ENCODE measurements at places on chromosomes 2 and 18.

DNA sequence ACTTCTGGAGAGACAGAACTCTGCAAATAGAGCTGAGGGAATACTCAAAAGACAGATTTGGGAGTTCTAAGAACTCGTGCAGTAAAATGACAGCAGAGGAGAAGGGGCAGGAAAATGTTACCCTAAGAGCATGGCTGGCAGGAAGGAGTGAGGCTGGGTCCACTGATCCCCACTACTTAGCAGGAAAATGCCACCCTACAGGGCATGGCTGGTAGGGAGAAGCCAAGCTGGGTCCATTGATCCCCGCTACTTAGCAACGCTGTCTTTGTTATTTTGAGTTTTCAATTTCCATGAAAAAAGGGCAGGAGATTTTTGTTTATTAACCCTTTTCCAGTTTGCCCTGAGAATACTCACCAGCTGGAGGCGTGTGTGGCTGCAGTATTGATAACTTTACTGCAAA, 100.3 kb upstream of the TMEM200C start:
- no peak for DNase-seq

DNA sequence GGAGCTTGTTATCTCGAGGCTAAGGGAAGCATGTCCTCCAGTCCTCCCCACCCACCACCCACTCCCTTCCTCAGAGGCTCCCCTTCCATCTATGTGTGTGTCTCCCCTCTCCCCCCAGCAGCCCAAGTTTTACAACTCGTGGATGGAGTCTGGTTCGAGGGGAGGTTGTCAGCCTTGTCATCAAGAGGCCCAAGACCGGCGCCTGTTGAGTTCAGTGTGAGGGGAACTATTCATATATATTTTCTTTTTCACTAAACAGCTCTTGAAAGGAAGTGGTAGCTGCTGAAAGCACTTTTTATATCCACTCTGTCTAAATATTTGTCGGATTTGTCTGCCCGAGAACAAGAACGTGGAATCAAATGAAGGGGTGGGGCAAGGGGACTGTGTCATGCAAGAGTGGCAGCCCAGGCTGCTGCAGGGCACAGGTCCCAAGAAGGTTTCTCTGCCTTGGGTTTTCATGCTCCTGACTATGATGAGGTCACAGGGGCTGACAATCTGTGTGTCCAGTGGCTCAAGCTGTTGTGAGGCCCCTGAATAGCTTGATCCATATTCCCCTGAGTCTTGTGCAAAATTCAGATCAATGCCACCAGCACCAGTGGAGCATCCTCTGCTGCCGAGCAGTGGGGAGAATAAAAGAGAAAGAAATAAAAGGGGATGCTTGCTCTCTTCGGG, 35.0 kb downstream of the NRP2 start:
- no peak for DNase-seq

- DNase-seq: no peak
Observed at GRCh38 chr18:76456823-76457222, 38.2 kb downstream of the ZNF516 start.

- no peak for DNase-seq
Observed at GRCh38 chr2:109401370-109401769, 212.4 kb downstream of the SEPTIN10 start.

DNA sequence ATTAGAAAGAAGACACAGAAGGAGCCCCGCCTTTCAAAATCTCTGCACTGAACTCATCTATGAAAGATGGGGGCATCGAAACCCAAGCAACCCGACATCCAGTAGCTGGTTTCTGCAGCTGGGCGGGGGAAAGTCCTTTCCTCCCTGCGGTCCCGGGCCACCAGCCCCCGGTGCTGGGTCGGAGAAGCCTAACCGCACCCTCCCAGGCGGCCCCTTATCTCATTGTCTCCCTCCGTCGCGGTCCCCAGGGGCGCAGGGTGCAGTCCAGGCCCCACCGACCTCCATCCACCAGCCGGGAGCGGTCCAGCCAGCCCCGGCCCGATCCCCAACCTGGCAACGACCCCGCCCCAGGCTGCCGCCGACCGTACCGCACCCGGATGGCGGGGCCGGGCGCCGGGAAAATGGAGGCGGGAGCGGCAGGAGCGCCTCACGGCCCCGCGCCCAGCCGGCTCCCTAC, 452 bp downstream of the RAPH1 start:
- peak; percentile 4 for DNase-seq

- DNase-seq: no peak
Observed at GRCh38 chr2:176679061-176679669, 409.9 kb downstream of the MTX2 start.

GRCh38 chr2:189393440-189394111, 47.7 kb upstream of the WDR75 start:
- peak; percentile 80 for DNase-seq

DNA sequence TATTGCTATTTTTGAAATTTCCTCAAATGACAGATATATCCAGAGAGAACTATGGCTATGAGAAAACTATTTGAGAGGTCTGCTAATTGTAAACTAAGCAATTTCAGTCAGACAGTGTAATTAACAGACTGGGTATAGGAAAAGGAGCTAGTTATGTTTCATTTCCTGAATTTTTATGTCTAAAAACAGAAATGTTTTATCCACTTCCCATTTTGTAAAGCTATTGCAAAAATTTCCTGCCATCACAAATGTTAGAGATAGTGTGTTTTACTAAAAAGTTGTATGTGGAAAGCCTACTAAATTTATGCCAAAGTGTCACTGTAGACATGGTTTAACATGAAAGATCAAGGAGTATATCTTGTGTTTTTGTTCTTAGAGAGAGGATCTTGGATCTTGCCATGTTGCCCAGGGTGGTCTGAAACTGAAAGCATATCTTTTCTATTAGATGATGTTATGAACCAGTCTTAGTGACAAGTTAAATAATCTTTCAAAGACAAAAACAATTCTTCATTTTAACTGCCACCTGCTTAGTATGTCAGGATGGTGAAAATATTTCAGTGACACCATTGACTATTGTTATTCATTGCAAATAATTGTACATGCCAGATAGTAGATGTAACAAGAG, 40.5 kb upstream of the ITPRID2 start:
- no peak for DNase-seq

- no peak for DNase-seq
Observed at GRCh38 chr2:128628206-128628605, 309.5 kb upstream of the HS6ST1 start.

GRCh38 chr2:25491003-25491696, 149.4 kb upstream of the DNMT3A start:
- DNase-seq: no peak

- DNase-seq: no peak
Observed at GRCh38 chr18:59085797-59086196, 53.9 kb upstream of the SEC11C start.

GRCh38 chr2:238143239-238143951, 4.9 kb downstream of the KLHL30 start:
- DNase-seq: peak; percentile 71

- DNase-seq: no peak
Observed at GRCh38 chr2:10204326-10205161, 82.0 kb downstream of the RRM2 start.

DNA sequence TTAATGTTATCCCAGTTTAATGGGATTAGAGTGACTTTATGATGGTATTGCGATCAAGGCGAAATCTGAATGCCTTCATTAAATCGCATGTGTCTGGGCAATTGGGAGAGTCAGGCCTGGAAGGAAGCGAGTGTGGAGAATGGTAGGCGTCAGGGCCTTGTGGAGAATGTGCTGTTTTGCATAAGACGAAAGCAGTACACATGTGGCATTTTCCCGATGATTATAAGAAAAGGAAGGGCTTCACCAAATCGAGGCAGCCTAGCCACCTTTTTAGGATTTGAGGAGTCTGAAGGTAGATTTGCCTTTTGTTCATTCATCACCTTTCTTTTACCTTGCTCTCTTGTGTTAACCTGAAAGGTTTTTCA, 1.0 kb downstream of the ZNF532 start:
- no peak for DNase-seq

DNA sequence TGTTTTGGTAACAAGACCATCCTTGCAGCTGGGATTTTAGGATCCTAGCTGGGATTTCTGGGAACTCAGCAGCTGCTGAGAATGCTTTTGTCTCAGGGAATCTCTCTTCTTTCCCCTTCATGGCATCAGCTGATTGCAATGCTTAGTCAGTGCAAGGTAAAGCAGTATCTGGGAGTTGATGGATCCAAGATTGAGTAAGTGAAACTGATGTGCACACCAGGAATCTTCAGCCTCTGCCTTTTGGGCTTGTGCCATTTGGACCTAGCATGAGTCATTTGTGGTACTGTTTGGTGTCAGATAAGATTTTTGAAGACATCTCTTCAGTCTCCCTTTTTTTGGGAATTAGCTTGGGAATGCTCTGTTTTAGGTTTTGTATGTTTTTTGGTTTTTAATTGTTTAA, 363.3 kb upstream of the TFPI start:
- DNase-seq: no peak

GRCh38 chr2:74416778-74417177, 4.6 kb downstream of the C2orf81 start:
- no peak for DNase-seq

DNA sequence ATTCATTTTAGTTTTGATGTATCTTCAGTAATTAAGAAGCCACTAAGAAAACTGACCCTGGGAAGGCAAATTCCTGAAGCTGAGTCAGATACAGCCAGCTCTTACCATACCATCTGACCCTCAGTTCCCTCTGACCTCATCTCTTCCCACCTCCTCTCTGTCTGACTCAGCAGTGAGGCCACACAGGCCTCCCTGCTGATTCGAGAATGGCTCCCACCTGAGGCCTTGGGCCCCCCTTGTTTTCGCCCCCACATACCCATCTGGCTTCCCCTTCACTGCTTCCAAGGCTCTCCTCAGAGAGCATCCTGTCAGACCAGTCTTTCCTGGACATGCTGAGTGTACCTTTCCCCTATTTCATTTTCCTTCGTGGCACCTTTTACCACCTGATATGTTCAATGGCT, 71.0 kb upstream of the CYP1B1 start:
- DNase-seq: peak; percentile 49

GRCh38 chr2:211760103-211760502, 778.5 kb downstream of the ERBB4 start:
- DNase-seq: no peak

GRCh38 chr2:158300394-158300793, 156.2 kb downstream of the CCDC148 start:
- DNase-seq: no peak

DNA sequence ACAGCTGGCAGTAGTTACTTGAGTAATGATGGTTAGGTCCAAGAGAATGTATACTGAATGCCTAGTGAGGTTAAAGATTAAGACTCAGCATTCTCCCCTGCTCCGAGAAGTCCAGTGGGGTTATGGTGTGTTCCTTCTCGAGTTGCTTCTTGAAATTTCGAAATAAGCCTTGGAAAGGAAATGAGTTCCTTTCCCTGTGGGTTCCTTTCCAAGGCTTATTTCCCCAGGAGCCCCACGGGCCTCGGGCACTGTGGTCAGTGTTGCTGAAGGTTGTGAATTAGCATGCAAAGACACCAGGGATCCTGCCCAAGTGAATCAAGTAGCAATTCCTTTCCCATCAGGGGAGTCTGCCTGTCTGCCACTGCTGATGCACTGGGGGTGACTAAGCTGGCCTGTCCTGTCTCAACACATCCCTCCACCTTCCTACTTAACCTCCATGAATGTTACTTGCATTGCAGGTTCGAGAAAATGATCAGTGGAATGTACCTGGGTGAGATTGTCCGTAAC, 53.6 kb downstream of the HK2 start:
- DNase-seq: no peak

GRCh38 chr2:199303728-199304177, 154.0 kb downstream of the SATB2 start:
- DNase-seq: no peak

- DNase-seq: no peak
Observed at GRCh38 chr2:225037415-225038230, 4.6 kb downstream of the DOCK10 start.

GRCh38 chr2:1742681-1743395, 1.5 kb downstream of the PXDN start:
- no peak for DNase-seq

Measured in LoVo (cell line).